ENCODE measurements at places on chromosomes 13 and 19.
A peak's percentile ranks its signal among the peaks of the same experiment; 100 is the strongest.

GRCh38 chr13:48680756-48681392 is 27.1 kb downstream of the CYSLTR2 start:
- DNase-seq, result no peak

DNA sequence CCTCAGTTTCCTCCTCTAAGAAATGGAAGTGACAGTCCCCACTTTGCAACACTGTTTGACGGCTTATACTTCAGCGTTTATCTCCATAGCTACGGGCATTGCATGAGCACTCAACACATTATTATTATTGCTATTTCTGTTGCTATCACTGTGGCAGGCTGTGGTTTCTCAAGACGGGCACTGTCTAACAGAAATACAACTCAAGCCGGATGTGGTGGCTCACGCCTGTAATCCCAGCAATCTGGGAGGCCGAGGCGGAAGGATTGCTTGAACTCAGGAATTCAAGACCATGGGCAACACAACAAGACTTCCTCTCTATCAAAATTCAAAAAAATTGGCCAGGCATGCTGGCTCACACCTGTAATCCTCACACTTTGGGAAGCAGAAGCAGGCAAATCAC is 4.9 kb upstream of the ZSWIM4 start:
- DNase-seq, result peak; percentile 44

- DNase-seq, result no peak
These were observed 101.9 kb downstream of the KLF12 start for GRCh38 chr13:74032325-74032724.

DNA sequence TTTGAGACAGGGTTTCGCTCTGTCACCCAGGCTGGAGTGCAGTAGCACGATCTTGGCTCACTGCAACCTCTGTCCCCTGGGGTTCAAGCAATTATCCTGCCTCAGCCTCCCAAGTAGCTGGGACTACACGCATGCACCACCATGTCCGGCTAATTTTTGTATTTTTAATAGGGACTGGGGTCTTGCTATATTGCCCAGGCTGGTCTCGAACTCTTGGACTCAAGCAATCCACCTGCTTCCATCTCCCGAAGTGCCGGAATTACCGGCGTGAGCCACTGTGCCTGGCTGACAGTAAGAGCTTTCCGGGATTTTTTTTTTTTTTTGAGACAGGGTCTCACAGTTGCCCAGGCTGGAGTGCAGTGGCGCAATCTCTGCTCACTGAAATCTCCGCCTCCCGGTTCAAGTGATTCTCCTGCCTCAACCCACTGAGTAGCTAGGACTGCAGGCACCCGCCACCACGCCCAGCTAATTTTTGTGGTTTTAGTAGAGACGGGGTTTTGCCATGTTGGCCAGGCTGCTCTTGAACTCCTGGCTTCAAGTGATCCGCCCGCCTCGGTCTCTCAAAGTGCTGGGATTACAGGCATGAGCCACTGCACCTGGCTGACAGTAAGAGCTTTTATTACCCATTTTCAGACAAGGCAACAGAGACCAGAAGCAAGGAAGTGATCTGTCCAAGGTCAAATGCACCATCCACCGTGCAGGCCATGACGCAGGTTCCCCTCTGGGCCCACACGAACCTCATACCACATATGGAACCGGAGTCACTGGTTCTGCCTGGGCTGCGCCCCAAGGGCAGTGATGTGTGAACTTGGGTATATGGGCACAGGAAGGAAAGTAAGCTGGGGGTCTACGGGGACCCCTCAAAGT is 21.0 kb downstream of the RFX1 start:
- DNase-seq, result no peak

- no peak for DNase-seq
These were observed 27.2 kb downstream of the WASF3 start for GRCh38 chr13:26584713-26585112.

Measured in suppressor macrophage treated with lipopolysaccharide for 4 hours (primary cell).